ENCODE measurements at places on chromosomes 2 and 18.

DNA sequence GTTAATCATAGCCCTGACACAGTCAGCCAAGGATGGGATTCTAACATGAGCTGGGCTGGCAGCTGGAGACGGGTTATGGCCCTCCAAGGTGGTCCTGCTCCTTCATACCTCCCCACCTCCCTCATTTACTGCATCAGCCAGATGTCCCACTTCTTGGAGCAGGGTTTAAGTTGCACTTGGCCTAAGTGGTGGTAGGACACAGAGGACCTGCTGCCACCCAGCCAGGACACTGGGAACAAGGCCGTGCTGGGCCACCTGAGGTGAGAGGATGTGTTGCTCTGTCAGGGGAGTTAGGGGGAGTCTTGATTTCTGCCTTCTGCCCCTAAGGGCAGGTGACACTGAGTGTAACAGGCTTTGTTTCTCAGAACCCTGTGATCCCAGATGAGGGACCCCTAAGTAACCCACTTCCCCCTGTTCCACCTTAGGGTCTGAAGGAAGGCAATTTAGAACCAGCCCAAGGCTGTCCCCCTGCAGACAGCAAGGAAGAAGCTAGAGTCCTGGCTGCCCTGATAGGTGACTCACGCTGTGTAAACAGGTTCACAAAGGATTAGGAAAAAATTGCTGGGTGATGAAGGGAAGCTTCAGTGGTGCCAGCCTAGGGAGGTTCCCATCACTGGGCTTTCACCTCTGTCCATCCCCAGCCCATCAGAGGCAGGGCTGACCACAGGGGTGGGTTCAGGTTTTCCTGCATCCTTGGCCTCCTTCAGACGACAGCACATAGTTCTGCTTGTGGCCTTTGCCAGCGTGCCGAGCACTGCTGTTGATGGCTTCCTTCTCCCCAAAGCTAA is 114.3 kb upstream of the MCFD2 start:
- DNase-seq, result no peak

DNA sequence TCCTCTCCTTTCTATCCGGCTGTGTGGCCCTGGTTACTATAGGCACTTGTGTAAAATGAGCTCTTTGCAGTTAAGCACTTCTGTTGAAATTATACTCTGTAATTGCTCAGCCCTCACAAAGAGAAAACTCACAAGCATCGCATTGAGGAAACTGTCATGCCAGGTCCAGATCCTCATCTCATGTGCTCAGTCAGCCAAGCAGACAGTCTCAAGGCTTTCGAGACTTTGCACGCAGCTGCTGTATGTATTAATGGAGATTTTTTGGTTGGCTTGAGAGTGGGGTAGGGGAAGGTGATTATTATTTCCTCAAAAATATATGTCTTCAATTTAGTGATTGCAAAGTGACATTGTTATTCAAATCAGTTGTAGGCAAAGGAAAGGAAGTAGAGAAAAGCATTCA is 33.0 kb upstream of the PHLPP1 start:
- no peak for DNase-seq

- DNase-seq, result no peak
Measured at GRCh38 chr2:190685333-190685732, 36.5 kb downstream of the NAB1 start.

DNA sequence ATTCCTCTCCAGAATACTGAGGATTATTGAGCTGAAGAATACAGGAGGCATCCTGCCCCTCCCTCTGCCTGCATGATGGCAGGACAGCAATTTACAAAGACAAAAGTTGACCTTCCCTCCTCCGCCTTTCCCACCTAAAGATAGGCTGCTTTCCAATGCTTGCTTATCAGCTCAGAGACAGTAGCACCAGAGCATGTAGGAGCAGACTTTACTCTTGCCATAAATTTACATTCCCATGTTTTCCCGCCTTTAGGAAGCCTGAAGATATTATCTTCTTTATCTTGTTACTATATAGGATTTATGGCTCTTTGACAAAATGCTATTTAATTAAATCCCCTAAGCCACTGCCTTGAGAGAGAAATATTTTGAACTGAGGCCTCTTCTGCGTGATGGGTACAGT is 135.6 kb upstream of the HNMT start:
- no peak for DNase-seq

GRCh38 chr2:161979490-161979889 is 94.5 kb downstream of the DPP4 start:
- no peak for DNase-seq

DNA sequence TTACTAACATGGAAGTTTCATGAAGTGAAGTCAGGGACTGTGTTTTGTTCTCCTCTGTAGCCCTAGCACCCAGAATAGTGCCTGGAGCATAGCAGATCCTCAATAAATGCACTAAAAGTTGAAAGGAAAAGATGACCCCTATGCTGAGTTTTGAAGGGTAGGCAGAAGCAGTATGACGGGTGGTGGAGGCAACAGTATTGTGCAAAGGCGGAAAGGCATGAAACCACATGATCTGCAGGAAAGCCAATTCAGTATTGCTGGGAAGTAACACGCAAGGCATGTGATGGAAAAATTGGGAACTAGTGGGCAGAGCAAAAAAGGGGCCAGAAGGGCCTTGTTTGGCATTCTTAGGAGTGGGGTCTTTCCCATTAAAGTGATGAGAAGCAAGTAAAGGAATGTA is 23.1 kb downstream of the DTNB start:
- DNase-seq, result no peak

DNA sequence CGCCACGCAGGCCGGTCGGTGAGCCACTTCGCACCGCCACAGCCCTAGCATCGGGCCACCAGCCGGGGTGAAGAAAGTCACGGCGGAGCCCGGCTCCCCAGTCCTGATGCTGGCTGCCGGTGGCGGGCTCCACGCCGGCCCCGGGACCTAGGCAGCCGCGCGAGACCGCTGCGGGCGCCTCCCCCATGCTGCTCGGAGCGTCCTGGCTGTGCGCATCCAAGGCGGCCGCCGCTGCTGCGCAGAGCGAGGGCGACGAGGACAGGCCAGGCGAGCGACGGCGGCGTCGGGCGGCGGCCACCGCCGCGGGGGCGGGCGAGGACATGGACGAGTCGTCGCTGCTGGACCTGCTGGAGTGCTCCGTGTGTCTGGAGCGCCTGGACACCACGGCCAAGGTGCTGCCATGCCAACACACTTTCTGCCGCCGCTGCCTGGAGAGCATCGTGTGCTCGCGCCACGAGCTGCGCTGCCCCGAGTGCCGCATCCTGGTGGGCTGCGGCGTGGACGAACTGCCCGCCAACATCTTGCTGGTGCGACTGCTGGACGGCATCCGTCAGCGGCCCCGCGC is 433 bp downstream of the SH3RF3 start:
- peak; percentile 13 for DNase-seq

DNA sequence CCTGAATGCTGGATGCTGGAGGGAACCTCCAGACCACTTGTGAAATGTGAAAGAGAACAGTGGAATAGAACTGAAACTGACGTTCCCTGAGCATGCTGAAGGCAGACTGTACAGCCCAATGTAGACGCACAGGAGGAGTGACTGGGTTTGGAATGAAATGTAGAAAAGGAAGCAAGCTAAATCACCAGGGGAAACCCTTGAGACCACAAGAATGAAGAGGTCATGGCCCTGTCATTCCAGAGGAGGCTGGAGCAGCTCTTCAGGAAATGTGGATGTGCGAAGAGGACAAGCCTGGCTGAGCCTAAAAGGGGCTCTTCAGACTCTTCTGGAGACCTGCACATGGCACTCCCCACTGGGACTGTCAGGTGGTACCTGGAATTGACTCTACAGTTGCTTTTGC is 118.5 kb upstream of the ALPP start:
- no peak for DNase-seq

Data from stimulated activated CD4-positive, alpha-beta T cell treated with anti-CD3 and anti-CD28 coated beads, TNF-alpha, amount 100 ng/mL, for 4 hours (primary cell).